ENCODE measurements at places on chromosomes 2 and 18.

GRCh38 chr2:9401646-9402371, 21.5 kb downstream of the ITGB1BP1 start:
- no peak for DNase-seq

DNA sequence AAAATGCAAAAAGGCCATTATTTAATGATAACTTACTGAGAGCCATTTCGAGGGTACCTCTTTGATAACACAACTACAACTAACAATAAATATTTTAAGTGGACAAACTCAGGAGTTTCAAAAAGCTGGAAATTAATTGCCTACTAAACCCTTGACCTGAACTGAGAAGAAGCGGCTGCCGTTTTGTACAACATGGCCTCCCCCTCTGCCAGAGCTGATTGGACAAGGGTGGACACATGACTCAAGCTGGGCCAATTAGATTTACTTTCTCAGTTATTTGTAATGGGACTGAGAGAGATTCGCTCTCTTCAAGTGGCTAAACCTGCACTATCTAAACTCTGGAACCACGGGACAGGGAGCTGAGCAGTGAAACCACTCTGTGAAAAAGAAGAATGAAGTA, 135.9 kb upstream of the SERPINE2 start:
- DNase-seq: no peak

DNA sequence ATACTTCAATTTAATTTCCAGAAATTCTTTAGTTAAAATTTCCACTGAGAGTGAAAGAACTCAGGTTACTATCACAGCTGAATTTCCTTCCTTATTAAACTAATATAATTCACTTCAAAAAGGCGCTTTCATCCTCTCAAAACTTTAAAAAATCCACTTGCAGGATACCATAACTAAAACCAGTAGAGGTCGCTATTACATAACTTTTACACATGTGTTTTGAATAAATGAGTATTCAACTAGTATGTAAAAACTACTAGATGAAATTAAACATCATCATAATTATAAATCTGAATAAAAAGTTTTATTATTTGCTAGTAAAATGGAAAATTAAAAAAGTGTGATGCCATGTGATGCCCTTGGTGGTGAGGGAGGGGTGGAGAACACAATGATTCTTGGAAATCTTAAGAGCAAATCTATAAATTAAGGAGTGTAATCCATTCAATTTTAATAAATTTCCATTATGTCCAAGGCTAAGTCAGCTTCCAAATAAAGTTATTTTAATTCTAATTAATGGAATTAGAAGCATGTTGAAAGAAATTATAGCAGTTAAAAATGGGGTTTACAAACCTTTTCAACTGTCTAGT, 61.4 kb downstream of the SOS1 start:
- DNase-seq: no peak

DNA sequence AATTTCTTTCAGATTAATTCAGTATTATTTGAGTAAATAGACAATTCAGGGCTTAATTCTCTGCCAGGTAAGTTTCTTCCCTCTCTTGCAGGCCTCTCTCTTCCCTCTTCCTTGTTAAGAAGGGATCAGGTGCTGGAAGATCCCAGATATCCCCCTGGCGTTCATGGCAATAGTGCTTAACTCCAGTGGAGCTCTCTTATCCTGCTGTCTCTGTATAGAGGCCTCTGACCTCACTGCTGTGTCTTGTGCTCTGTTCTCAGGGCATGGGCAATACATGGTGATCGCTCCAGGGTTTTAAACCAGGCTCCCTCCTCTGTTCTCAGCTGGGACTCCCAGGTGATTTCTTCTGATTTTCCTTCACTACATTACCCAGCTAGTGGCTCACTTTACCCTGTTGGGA, 226.8 kb downstream of the MC4R start:
- no peak for DNase-seq

DNA sequence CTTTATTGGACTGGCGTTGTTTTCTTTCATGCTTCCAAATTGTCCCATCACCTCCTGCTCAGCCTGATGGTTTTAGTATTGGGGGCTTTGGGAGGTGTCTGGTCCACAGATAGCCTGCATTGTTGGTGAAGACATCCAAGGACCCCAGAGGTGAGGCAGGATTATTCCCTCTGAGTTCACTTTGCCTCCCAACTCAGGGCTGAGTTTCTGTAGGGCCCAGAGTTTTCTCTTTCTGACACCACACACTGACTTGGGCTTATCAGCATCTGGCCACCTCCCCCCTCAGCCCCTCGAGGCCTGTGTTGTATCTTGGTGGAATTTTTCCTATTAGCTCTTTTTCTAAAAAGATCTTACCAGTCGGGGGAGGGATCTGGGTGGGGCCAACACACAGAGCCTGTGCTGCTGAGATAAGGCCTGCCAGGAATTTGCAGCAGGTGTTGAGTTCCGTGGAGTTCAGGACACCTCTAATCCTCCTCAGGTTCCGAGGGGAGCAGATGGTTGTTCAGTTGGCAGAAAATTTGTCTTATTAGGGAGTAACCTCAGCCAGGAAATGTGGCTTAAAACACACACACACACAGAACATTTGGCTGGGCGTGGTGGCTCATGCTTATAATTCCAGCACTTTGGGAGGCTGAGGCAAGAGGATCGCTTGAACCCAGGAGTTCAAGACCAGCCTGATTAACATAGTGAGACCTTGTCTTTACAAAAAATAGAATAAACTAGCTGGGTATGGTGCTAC, 7.3 kb downstream of the EMILIN2 start:
- DNase-seq: no peak

GRCh38 chr2:124985270-124985669, 960.2 kb downstream of the CNTNAP5 start:
- no peak for DNase-seq

DNA sequence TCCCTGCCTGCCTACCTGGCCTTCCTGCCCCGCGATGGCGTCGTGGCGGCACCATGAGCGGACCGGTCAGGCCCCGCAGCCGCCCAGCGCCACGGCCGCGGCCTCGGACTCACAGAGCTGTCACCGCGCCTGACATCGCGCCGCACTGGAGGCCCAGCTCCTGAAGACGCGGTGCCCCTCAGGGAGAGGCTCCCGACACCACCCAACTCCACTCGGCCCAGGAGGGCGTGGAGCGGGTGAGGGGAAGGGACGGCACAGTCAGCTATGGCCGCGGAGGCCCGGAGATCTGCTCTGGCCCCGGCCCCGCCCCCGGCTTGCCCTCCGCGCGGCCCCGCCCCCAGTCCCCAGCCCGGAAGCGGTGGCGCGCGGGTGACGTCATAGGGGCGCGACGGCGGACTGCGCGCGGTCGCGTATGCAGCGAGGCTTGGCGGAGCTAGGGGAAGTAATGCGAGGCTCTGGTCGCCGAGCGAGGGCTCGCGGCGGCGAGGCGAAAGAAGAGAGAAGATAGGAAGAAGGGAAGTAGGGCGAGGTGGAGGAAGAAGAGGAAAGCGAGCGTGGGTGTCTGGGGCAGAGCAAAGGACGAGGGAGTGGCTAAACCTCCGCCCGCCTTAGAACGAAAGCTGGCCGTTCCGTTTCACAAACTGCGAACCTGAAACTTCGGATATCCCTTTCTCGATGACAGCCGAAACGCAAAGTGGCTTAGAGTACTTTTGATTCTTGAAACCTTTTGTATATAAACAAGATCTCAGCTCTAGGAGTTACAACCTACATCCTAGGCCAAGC, at the start of gene SLC35F5:
Gene SLC35F5, minus strand, starts transcription at position 288 of the 783 bp plus-strand sequence. Its CDS starts 233 bp downstream, at position 55.
- peak; percentile 92 for DNase-seq

- DNase-seq: no peak
Measured at GRCh38 chr18:46393230-46393629, 263.8 kb downstream of the LOXHD1 start.

GRCh38 chr2:234463626-234464290, 33.1 kb downstream of the ARL4C start:
- DNase-seq: peak; percentile 28

- no peak for DNase-seq
Measured at GRCh38 chr2:24945907-24946306, 25.8 kb downstream of the DNAJC27 start.

DNA sequence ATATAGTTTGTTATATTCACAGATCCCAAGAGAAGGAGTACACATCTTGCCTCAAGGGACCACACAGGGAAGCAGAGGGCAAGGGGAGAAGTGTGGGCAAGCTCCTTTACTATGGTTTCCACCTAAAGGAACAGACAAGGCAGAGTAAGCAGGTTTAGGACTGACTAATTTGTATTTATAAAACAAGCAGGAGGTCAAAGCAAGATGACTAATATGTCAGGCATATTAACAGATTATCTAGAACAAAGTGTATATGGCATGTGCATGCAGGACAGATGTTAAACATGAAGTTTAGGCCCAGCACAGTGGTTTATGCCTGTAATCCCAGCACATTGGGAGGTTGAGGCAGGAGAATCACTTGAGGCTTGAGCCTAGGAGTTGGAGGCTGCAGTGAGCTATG, 3.7 kb upstream of the LRP2 start:
- no peak for DNase-seq

- DNase-seq: no peak
Measured at GRCh38 chr2:175709248-175709647, 292.8 kb downstream of the LNPK start.

- no peak for DNase-seq
Measured at GRCh38 chr2:133459590-133459989, 108.7 kb downstream of the NCKAP5 start.

DNA sequence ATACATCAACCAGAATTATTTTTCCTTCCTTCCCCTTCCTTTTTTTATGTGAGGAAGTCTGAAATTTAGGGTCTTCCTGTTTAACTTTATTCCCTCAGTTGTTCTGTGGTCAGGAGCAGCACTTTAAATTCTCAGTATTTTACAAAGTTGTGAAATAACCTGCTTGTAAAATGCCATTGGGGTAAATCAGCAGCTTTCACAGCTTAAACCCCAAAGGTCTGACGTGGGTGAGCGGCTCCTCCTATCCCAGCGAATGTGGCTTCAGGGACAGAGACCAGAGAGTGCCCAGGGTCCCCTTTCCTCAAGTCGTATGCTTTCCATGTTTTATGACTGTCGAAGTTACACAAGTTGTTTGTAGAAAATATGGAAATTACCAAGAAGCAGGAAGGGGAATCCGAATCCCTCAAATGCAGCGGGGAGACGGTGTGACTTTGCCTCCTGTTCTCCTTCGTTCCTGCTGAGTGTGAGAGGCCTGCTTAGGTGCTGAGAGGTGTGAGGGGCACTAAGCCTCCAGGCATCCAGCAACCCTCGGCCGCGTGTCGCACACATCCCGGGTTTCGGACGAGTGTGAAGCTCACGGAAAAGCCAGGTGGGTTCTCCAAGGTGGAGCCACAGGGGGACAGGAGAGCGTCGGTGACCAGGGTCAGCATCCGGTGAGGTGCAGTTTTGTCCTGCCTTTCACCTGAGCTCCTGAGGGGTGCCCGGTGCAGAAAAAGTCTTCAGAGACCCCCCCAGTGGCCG, 10.8 kb upstream of the KCNG2 start:
- no peak for DNase-seq

GRCh38 chr2:69013840-69014821, 1.2 kb downstream of the ANTXR1 start:
- DNase-seq: no peak

DNA sequence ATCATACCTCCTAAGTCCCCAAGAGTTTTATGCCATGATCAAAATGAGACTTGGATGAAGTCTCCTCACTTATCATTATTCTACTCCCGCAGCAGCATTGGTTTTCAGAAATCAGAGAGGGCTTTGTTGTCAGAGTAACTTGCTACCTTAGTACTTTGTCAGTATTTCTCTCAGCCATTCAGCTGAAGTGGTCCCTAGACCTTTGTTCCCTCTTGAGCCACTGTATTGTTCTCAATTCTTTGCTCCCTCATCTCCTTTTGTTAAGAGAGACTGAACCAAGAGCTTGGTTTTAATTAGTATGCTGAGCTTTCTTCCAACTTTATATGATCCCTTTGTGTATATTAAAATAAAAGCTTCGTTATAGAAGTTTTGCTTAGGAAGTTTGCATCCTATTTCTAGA, 133.4 kb downstream of the DOCK10 start:
- no peak for DNase-seq

DNA sequence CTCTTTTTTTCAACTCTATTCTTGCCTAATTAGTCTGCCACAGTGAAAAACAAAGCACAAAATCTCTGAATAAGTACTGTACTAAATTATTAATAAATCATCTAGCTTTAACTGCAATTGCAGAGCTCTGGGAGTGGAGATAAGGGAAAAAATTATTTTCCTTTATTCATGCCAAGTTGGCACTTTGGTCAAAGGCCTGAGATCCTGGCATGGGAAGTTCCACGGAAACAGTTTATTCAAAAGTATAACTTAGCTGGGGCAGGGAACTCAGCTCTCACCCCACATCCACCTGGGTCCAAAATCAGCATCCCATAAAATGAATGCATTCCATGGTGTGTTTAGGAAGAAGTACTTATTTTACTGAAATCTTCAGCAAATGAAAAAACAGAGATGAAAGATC, 185.2 kb upstream of the APCDD1 start:
- DNase-seq: no peak

DNA sequence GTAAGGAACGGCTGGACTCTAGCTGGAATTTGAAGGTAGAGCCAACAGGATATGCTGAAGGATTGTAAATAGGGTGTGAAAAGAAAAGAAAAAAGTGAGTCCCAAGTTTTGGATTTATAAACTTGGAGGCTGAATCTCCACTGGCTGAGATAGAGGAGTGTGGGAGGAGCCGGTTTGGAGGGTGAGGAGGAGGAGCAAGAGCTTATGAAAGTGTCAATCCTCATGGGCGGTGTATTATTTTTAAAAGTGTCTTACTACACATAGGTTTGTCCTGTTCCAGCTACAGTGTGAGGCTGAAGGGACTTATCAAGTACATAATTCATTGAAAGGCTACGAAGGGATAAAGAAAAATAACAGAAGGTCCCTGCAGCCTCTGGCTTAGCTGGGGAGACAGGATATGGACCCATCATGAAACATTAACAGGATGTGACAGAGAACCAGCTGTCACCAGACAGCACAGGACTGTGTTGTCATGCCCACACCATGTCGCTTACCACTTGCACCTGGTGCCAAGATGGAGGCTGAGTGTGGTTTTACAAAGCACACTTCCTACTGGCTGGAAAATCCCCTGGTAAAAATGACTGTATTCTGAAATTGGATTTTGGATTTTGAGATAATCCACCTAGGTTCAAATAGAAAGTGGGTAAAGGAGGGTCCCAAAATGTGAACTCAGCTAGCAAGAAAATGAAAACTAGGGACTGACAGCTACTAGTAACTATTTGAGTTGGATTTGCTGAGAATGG, 2.5 kb upstream of the MREG start:
- DNase-seq: peak; percentile 8

- DNase-seq: no peak
Measured at GRCh38 chr2:134692499-134692898, 26.3 kb downstream of the TMEM163 start.

DNA sequence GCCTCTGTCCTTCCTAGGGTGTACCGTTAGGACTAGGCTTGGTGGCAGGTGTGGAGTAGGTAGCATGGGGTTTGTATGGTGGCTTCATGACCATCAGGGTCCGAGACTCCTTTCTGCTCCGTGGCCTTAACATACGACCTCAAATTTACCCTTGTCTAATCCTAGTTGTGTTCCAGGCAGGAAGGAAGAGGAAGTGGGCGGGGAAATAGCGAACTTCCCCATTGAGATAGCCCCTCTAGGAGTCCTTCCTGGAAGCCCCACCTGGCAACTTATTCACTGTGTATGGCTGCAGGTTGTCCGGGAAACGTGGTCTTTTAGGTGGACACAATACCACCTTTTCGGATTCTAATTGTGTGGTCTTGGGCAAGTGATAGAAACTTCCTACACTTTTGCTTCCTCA, 9.3 kb downstream of the CD8A start:
- no peak for DNase-seq

- no peak for DNase-seq
Measured at GRCh38 chr2:28435814-28436351, 43.2 kb downstream of the FOSL2 start.

GRCh38 chr18:32156855-32157254, 33.0 kb upstream of the MEP1B start:
- no peak for DNase-seq

- no peak for DNase-seq
Measured at GRCh38 chr2:227504700-227505099, 32.7 kb downstream of the AGFG1 start.

All from activated CD4-positive, CD25-positive, alpha-beta regulatory T cell (primary cell).